Activated T-cell treated with anti-CD3 and anti-CD28 coated beads for 4 hours (primary cell): ENCODE measurements at places on chromosomes 5 and 9.

DNA sequence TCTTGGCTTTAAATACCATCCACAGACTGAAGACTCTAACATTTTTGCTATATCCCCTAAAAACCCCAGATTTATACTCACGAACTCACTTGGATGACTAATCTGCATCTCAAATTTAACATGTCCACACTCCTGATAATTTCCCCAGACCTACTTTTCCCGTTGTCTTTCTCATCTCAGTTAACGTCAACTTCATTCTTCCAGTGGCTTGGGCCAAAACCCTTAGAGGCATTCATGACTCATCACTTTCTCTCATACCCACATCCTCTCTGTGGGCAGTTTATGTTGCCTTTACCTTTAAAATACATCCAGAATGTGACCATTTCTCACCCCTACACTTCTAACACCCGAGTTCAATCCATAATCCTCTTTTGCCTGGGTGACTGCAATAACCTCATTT lies 96.7 kb downstream of the EDIL3 start:
- no peak for DNase-seq

DNA sequence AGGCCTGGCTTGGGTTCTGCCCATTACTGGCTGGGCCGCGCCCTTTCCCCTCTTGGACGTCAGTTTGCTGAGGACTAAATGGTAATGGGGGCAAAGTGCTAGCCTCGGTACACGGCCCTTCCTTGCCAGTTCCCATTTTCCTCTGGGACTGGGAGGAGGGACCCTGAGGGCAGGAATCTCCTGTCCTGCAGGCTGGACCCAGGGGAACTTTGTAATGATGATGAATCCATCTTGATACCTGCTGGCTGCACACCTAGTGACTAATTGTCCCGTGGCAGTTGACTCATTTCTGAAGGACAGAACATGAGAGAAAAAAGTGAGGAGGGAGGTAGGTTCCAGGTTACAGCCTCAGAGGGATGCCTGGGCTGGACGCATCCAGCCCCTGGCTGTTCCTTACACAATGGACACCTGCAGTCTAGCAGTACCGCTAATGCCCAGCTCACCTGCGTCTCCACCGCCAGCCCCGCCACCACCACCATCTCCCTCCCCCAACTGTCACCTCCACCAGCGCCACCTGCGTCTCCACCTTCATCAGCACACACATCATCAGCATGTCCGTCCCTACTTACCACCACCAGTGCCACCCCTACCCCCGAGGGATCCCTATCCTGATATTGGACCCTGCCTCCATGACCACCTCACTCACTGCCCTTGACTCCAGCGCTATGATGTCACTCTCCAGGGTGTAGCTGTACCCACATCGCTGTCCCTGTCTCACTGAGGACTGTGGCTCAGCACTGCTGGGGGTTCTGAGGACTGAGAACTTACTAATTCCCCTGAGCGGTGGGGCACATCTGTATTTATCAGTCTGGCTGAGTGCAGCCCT lies 4.3 kb downstream of the CDHR2 start:
- no peak for DNase-seq

DNA sequence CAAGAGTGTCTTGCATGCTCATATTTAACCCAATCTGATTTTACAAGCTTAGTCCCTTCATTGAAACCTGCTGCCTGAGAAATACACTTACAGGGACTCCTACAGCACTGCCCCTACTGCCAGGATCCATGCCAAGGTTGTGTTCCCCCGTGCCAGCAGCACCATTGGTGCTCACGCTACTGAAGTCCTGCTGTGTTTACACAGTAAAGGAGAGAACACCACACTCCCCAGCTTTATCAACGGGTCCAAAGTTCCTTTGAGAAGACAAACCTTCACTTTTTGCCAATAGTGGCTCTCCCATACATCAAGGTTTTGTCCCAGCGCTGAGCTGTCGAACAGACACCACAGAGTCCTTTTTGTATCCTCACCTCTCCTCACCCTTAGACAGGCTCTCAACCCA lies 155.1 kb upstream of the WWC1 start:
- no peak for DNase-seq

GRCh38 chr9:130042885-130043653 lies at the start of gene FNBP1:
Gene FNBP1, minus strand, starts transcription at chr9:130043189. Its CDS starts 214 bp downstream, at chr9:130042975.
- peak; percentile 70 for DNase-seq

- no peak for DNase-seq
These were observed 290.0 kb downstream of the ACTL7B start for GRCh38 chr9:108565651-108566378.

GRCh38 chr9:106785200-106785599 lies 77.8 kb upstream of the ZNF462 start:
- no peak for DNase-seq

- DNase-seq, result no peak
These were observed 146.4 kb upstream of the ZNF366 start for GRCh38 chr5:72653586-72653985.

DNA sequence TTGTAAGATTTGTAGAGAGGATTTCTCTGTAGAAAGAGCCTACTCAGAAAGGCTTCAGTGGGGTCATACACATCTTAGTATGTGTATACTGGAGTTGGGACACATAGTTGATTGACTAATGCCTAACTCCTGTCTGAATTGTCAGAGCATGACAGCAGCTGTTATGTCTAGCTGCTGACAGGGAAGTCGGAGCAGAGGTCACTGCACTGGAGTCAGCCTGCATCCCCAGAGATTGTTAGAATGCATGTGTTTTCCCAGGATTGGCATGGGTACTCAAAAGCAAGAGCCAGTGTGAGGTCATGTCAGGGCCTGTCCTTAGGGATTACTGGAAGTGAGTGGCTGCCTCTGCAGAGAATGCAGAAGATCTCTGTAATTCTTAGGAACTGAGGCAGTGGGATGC lies 82.7 kb downstream of the ITGA1 start:
- DNase-seq, result no peak

- DNase-seq, result no peak
These were observed 133.5 kb downstream of the GADD45G start for GRCh38 chr9:89738137-89738932.

GRCh38 chr5:132483101-132483500 lies 7.5 kb downstream of the IRF1 start:
- DNase-seq, result no peak

DNA sequence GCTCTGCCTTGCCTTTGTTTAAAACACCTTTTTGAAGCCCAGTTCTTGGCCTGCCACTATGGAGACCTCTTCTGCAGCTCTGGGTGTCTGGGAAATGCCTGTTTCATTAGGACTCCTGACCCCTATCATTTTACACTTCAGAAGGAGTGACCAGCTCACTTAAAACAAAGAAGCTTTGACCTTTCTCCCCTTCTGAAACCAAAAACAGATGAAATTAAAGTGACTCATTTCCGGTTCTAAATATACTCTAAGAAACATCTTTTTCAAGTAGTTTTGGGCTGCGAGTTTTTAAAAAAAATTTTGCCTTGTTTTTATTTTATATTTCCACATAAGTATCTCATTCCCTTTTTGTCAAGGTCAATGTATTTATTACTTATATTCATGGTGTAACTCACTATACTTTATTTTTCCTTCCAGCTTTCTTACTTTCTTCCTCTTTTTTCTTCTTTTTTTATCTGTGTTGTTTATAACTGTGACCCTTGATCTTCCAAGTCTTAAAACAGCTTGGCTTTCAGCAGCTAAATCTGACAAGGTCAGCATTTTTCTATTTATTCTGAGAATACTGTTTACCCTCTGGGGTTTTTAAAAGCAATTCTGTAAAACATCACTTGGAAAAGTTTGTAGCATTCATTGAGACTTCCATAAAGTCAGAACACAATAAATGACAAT lies 672.9 kb downstream of the NR2F1-AS1 start:
- DNase-seq, result no peak

DNA sequence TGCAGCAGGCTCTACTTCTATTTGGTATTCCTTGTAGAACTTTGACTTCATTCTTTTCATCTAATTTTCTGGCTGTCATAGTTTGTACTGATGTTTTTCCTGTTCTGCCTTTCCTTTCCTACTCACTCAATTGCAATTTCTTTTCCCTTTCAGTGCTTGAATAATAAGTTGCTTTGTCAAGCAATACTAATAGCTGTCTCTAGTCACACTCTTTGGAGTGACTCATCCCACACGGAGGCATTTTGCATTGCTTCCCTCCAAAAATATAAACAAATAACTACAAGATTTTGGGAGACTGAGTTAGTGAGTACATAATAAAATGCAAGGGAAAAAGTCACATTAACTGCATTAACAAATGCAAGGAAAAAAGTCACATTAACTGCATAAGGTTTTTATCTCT lies 465.9 kb downstream of the CDH9 start:
- no peak for DNase-seq

- DNase-seq, result no peak
These were observed 281.3 kb downstream of the CEMIP2 start for GRCh38 chr9:71487061-71487460.

- DNase-seq, result peak; percentile 6
These were observed 519 bp downstream of the ZER1 start for GRCh38 chr9:128771094-128771721.

- DNase-seq, result no peak
These were observed 318.6 kb upstream of the PIK3R1 start for GRCh38 chr5:67896930-67897313.

DNA sequence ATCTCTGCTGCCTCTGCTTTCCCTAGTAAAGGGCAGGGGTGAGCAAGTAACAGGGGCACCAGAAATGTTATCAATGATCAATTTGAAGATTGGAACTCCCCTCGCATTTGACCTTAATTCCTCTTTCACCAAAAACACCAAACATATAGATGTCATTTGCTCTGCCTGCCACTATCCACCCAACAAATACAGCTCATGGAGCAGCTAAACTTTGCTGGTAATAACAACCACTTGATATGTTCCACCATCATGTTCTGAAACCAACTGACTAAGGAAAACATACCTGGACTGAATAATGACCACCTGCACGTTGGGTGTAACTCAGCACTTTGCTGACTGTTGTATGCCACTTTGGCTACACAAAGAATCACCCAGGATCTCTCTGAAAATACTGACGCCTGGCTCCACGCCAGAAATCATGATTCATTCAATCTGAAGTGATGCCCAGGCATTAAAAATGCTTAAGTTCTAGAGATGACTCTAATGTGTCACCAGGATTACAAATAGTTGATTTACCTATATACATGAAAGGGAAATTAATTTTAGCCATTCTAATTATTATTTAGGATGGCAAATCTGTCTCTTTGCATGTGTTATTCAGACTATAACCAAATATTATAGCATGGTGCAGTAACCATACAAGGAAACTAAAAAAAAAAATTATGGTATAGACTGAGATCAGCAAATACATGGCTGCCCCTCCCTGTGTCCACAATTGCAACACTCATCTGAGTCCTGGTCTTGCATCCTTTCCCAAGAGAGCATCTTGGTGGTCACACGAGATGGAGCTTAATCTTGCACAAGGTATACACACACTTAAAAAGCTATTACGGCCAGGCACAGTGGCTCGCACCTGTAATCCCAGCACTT lies 43.1 kb upstream of the TTC39B start:
- DNase-seq, result no peak

- DNase-seq, result no peak
These were observed 141.9 kb upstream of the SLC12A2 start for GRCh38 chr5:127941646-127942045.

- DNase-seq, result no peak
These were observed 67.3 kb downstream of the POU5F2 start for GRCh38 chr5:93674138-93674537.

DNA sequence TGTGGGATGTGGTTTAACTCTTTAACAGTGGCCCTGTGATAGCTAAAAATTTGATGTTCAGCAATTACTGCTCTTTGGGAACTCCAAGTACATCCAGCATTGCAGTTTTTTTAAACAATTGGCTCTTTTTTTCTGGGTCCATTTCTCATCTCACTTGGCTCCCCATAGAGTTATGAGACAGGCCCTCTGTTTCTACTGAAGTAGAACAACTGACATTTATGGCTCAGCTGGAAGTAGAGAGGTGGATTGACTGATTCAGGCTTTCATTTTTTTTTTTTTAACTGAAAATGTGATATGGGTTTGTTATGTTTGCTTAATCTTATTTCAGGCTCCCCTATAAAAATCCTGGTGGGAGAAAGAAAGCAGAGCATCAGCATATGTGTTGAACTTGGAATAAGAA lies 96.6 kb upstream of the CD180 start:
- DNase-seq, result no peak

DNA sequence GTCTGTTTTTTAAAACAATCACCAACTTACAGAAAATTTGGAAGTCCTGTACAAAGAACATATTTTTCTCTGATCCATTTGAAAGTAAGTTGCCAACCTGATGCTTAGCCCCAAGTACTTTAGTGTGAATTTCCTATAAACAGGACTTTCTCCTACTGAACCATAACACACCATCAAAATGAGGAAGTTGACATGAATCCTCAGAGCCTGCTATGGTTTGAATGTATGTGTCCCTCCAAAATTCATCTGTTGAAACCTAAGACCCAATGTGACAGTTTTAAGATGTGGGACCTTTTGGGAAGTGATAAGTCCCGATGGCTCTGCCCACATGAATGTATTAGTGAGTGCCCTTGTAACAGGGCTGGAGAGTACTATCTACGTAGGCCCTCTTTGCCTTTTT lies 6.4 kb upstream of the ACOT12 start:
- DNase-seq, result no peak

DNA sequence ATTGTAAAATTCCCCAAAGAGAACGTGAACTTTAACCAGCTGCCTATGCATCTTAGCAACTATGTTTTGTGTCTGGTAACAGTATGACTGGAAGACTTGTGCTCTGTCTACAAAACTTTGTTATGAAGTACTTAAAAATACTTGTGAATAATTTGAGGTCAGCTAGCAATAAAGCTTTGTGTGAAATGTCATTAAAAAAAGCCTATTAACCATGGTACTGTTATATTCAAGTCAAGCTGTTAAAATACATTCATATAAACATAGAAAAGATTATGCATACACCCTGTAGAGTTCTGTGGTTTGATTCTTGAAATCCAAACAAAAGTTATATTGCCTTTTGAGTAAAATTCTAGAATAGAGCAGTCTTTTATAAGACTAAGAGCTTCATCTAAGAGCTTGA lies 60.1 kb downstream of the VCAN start:
- no peak for DNase-seq

- no peak for DNase-seq
These were observed 44.4 kb downstream of the GADD45G start for GRCh38 chr9:89649039-89649691.

GRCh38 chr5:149445343-149445738 lies 66.2 kb upstream of the IL17B start:
- DNase-seq, result no peak

GRCh38 chr5:112154940-112155686 lies 264.0 kb downstream of the EPB41L4A start:
- no peak for DNase-seq

- DNase-seq, result no peak
These were observed 37.2 kb downstream of the PDE4D start for GRCh38 chr5:59856358-59856757.
